Uterine smooth muscle cell (primary cell): ENCODE measurements at places on chromosomes 1 and 21. TPM values are rescaled to one million over a fixed set of nuclear protein-coding genes. Genes with fewer than 3 reads are reported as not detected.

Gene CHIT1
- under 0.01 TPM in 1 of 2 replicates, not detected in the other for total RNA-seq

Gene CYP4A11
- not detected in 2 replicates for total RNA-seq

Gene HTR6
- total RNA-seq = under 0.01 TPM in 1 of 2 replicates, not detected in the other

Gene GSTM5
- total RNA-seq = 1.00 and 1.5 TPM in 2 replicates

Gene OR10J1
- total RNA-seq = 0.25 TPM in 1 of 2 replicates, not detected in the other

Gene MAN1C1
- 2.4 and 12.2 TPM in 2 replicates for total RNA-seq
